ENCODE measurements at places on chromosomes 4 and X.

DNA sequence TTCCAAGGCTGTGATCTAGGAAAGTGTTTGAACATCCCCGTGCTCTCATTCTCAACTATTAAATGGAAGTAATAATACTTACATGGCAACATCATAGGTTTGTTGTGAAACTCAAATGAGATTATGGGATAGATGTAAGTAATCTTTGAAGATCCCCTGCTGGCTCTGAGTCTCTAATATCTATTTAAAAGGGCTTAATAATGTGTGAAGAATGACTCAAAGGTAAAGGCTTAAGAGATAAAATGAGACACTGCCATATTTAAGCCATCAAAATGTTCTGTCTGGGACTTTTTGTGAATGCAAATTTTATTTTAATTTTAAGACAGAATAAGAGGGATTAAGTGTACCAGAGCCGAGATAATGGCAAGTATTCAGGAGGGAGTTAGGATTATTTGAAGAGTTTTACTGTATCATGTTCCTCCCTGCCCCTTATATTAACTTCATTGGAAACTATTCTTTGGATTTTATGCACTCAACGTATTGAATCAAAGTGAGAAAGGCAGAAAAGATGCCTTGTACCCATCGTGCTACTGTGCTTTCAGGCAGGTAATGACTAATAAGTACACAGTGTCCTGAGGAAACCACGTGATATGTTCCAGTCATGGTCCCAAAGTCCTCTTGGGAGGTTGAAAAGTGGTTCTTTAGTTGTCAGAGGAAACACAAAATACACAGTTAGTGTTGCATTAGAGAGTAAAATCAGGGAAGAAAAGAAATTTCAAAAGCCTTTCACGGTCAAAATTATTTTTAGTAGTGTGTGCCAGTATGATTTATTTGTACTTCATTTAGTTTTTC, 192.4 kb downstream of the RBM46 start:
- DNase-seq, result no peak

DNA sequence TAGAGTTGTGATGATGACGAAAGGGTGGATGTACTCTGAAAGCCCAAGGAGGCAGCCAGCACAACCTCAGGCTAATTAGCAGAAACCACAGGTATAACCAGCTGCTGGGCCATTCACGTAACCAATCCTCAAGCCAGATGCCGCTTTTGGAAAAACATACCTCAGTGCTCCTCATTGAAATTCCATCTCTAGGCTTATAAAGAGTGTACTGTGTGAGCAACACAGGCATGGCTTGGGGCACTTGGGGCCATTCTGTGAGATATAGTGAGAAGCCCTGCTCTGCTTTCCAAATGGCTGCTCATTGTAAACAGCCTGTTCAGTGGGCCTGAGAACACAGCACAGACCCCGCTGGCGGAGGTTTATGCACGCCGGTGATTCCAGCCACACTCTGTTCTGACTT, 182.1 kb upstream of the HHIP start:
- DNase-seq, result no peak

GRCh38 chr4:184193556-184194525, 23.8 kb downstream of the ENPP6 start:
- no peak for DNase-seq

DNA sequence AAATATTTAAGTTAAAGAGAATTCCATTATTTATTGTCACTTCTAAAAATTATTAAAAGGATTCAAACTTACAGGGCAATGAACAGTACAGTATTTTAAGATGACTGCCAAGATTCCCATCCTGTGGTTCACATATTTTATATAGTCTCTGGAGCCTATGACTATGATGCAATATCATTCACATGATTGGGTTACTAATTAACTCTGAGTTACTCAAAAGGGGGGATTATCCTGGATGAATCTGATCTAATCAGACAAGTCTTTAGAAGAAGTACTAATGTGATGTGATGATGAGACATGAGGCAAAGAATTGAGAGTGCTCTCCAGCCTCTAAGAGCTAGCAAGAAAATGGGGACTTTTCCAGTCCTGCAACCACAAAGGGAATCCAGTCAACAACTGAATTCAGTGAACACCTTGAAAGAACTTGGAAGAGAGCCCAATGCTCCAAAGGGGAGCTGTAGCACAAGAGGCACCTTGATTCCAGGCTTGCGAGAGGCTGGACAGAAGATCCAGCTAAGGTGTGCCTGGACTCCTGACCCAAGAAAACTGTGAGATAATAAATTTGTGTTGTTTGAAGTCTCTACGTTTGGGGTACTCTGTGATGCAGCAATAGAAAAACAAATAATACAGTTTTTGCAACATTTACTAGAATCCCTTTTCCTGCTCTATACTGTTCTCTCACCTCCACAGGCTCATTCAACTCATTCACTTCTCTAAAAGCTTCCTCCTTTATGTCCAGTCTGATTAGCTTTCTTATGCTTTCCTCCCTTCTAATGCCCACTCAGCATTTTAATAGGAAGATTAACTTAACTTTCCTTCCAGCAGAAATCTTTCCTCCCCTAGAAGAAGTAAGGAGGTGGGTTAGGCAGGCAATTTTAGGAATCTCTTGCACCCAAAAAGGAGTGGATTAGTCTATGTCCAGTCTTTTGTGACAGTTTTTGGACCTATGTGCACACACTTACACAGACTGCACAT, 133.8 kb upstream of the LCORL start:
- no peak for DNase-seq

DNA sequence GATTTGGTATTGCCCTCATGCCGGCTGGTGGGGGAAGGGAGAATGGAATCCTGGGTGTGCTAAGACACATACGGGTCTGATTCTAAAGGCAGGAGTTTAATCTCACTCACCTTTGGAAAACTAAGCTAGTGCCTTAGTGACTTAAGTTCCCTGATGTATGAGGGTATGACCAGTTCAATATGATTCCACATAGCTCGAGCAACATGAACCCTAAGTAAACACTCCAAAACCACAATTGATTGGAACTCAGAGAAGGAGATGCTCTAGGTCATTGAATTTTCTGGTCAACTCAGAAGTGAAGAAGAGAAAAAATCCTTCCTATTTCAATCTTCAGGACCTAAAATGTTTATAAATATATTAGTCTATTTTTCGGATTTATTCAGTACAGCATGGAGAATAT, 420.1 kb upstream of the INTU start:
- DNase-seq, result no peak

DNA sequence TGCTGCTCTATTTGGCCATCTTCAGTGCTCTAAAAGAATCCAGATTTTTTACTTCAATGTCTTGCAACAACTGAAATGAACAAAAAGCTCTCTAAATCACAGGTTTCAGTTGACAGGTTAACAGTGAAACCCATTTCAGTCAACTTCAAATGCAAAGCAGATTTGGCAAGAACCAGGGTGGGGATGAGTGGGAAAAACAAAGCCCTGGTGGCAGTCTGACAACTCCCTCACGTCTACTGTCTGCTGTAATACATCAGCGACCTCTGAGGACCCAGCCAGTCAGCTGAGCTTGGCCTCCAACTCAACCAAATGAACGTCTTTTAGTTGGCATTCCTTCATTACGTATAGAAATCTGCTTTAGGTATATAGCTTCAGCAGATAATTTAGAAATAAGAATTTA, 95.8 kb downstream of the COL25A1 start:
- DNase-seq, result no peak

- DNase-seq, result peak; percentile 2
Observed at GRCh38 chr4:10046471-10046870, 25.2 kb upstream of the SLC2A9 start.

DNA sequence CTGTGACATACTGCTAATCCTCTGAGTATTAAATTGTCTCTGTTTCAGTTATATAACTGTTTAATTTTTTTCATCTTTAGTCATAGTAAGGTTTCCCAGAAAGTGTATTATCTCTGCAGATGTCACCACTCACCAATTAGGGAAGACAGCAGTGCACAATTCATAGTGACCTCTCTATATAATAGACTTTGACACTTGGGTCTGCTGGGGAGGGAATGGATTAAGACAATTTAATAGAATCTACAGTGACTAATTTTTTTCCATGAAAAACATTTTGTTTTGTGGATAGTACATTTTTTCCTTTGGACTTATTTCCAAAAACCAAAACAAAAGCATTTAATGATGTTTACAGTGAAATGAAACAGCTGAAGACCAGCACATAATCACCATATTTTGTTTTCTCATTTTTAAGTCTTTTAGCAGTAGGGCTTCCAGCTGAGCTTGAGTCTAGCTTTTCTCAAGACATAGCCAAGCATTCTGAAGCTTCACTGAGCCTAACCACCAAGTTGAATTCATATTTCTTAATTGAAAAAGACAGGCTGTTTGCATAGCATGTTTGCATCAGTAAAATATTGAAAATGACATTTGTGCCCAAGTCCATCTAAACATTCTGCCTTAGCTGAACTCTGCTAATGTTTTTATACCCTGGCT, 69.5 kb downstream of the PCDH19 start:
- DNase-seq, result no peak

GRCh38 chr4:81040012-81040659, 9.6 kb downstream of the BMP3 start:
- no peak for DNase-seq

- DNase-seq, result no peak
Observed at GRCh38 chr4:73224886-73225285, 33.7 kb downstream of the ANKRD17 start.

- DNase-seq, result no peak
Observed at GRCh38 chr4:98623126-98623802, 35.1 kb downstream of the TSPAN5 start.

GRCh38 chr4:110198049-110198434, 373 bp downstream of the ELOVL6 start:
- peak; percentile 56 for DNase-seq

DNA sequence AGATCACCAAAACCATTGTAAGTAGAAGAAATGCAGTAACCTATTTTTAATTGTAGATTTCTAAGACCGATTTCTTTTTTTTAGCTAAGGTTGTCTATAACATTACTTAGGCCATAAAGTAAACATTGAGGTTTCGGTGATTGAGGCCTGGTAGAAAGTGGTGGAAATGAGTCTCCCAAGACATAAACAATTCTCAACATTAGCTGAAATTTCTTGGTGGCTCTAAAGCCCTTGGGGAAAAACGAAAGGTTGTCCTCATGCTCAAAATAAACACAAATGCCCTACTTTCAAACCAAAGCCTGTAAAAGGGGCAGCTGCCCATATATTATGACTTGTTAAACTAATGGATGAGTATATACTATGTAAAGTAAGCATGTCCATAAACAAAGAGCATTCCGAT, 98.8 kb downstream of the SCFD2 start:
- no peak for DNase-seq

DNA sequence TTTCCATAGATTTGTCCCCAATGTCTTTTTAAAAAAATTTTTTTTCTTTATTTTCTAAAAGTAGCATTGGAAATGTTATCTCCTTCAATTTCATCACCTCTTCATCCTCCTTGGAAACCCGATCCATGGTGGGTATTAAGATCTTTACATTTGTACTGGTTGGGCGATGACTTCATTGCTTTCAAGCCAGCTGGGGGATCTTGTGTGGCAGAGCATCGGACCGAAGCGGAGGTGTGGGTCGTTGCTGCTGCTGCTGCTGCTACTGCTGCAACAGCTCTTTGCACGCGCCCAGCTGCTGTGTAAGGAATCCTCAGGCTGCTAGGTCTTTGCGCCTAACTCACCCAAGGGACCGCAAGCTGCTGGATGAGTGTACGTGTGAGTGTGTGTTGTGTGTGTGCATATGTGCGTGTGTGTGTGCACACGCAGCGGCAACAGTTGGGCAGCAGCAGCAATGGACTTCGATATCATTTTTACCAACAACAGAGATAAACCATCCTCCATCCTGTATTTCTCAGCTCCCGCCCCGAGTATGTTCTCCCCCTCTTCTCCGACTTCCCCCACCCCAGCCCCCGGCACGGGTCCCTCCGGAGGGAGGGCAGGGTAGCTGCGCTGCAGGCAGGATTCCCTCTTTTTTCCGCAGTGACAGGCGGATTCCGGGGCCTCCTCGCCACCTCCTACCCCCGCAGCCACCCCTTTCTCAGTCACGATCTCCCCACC, 768 bp upstream of the CDKL5 start:
- peak; percentile 48 for DNase-seq

- no peak for DNase-seq
Observed at GRCh38 chr4:94235825-94236224, 28.2 kb downstream of the SMARCAD1 start.

GRCh38 chr4:184416913-184417734, 57.2 kb downstream of the IRF2 start:
- no peak for DNase-seq

DNA sequence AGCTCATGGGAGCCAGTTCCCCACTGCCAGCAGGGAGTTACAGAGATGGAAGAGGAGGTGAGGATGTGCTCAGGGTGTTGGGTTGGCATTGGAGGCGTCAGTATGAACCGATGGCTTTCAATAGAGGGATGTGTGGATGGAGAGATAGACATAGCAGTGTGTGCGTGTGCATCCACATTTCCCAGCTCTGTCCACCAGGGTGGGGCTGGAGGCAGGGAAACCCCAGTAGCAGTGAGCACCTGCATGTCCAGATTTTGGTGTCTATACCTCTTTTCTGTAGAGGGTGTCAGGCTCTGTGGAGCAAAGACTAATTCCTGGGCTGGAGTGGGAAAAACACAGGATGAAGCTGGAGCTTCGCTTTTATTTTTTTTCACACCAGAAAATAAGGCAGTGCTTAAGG, 37.2 kb upstream of the HGFAC start:
- no peak for DNase-seq

DNA sequence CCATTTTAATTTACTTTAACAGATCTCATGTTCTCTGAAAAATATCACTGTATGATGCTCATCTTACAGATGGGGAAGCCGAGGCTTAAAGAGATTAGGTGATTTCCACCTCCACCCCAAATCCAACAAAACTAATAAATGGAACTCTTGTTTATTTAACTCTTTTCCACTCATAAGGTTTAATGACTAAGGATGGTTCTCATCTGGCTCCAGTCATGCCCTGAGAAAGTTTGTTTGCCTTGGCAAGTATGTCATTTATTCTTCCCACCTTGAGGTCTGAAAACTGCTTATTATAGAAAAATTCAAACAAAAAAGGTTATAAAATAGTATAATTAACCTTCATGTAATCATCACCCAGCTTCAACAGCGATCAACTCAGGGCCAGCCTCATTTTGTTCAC, 56.3 kb downstream of the PPEF2 start:
- no peak for DNase-seq

DNA sequence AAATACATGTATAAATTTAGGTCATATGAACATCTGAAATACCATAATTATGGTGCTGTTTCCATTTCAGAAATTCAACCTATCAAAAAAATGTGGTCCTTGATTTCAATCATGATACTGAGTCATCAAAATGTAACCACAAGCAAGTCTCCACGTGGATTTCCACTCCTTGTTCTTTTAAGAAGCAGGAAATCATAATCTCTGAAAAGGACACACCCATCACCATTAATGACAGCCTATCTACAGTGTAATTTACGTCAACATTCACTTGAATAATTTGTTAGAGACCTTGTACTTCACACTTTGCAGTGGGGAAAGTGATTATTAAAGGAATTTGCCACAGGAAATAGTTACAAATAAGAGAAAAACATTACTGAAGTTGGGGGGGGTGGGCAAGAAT, 17.7 kb upstream of the SLC7A11 start:
- DNase-seq, result no peak

- DNase-seq, result no peak
Observed at GRCh38 chr4:151043803-151044515, 28.9 kb upstream of the LRBA start.

GRCh38 chrX:68261060-68261672, 172.1 kb downstream of the OPHN1 start:
- no peak for DNase-seq

GRCh38 chrX:10676235-10676957, 56.0 kb upstream of the MID1 start:
- peak; percentile 46 for DNase-seq

GRCh38 chr4:140641789-140642439, 73.2 kb upstream of the UCP1 start:
- DNase-seq, result no peak

- no peak for DNase-seq
Observed at GRCh38 chr4:94834501-94834900, 76.7 kb downstream of the BMPR1B start.
